ENCODE measurements at places on chromosomes 11 and 22. TPM values are rescaled to one million over a fixed set of nuclear protein-coding genes. Genes with fewer than 3 reads are reported as not detected.

Gene GRM5
- total RNA-seq: not detected

Gene MIAT
- total RNA-seq: 80.9 TPM

Gene DDIAS
- 2.3 TPM for total RNA-seq

Gene POU2AF2
- total RNA-seq: not detected

Gene TEX54
- total RNA-seq: not detected

- DNase-seq: no peak
These were observed 127.9 kb upstream of the MTMR2 start for GRCh38 chr11:96051820-96052219.

DNA sequence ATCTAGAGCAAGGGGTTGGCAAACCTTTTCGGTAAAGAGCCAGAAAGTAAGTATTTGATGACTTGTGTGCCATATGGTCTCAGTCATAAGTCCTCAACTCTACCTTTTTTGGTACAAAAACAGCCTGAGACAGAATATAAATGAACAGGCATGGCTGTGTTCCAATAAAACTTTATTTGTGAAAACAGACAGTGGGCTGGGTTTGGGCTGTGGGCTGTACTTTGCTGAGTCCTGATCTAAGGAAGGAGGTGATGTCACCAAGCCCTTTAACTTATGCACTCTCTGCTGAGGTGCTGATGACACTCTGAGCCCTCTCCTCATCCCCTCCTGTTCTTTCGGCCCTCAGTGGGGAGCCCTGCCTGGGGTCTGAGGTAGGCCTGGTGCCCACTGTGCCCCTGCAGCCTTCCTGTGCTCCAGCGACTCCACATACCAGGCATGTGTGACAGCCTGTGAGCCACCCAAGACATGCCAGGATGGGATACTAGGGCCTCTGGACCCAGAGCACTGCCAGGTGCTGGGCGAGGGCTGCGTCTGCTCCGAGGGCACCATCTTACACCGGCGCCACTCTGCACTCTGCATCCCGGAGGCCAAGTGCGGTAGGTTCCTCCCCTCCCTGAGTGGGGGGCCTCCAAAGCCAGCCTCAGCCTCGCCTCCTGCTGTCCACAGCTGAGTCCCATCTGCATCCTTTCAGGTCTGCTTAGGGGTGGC is 85.9 kb upstream of the MYOD1 start:
- DNase-seq: no peak

DNA sequence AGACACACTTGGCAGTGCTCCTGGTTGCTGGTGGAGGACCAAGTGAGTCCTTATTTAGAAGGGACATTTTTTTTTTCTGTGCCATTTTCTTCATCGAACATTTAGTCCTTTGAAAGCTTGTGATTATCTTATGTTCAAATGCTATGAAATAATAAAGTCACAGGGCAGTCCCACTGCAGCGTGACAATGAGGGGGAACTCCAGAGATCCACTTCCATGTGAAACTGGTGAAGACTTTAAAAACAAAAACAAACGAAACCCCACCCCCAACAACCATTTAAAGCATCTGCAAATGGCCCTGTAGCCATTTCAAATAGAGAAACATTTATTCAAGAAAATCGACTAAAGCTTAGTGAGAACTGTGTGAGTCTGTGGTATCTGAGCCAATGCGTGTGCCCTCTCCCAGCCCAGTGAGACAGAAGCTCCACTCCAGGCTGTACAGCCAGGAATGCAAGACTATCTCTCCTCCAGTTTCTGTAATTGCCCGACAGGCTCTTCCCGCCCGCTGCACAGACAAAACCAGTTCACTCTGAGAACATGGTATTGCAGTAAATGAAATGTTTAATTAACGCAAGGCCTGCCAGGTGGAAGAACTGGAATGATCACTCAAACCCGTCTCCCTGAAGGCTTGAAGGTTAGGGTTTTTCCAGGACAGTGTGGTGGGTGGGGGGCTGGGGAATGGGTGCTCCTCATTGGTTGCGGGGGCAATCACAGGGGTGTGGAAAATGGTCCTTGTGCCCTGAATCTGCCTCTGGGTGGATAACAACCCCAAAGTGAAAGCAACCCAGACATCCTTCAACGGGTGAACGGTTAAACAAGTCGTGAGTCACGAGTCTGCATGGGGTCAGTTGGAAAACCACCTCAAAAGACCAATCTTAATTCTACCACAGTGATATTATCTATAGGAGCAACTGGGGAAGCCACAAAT is 8.4 kb downstream of the KRTAP5-6 start:
- DNase-seq: no peak

All from CD8-positive, alpha-beta T cell (primary cell).